Activated B cell treated with CpG ODN at 0.5 μM for 24 hours (primary cell): ENCODE measurements at places on chromosomes 11 and 22. TPM values are rescaled to one million over a fixed set of nuclear protein-coding genes. Genes with fewer than 3 reads are reported as not detected.

DNA sequence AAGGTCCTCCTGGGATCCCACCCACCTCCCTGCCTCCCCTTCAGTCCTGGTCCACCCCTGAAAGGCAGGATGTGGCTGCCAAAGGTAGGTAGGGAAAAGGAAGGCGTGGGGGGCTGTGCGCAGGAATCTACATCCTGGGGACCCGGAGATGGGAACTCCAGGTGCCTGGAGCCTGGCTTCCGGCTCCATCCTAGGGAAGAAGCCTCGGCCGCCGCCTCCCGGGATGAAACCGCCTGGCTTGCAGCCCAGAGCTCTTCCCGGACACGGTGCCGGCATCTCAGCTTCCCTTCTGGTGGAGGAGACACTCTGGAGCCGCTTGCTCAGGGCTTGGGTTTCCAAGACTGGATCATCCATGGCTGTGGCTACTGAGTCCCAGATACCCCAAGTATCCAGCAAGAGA is 33.3 kb upstream of the PDGFB start:
- no peak overlapping the region for H3K27ac ChIP-seq
- H3K4me3 ChIP-seq: no peak overlapping the region
- H3K4me1 ChIP-seq: no peaks in the 10 kb centered on the region
- H3K36me3 ChIP-seq: no peaks in the 10 kb centered on the region

- H3K27me3 ChIP-seq: no peaks in the 10 kb centered on the region
- H3K4me1 ChIP-seq: no peaks in the 10 kb centered on the region
- no peak for DNase-seq
- no peak overlapping the region for H3K27ac ChIP-seq
- no peaks in the 10 kb centered on the region for H3K36me3 ChIP-seq
Measured at GRCh38 chr11:38968951-38969350, 2370.9 kb upstream of the RAG2 start.

- DNase-seq: no peak
- peak overlapping the region; percentile 20 for H3K27ac ChIP-seq
- peaks cover 44% of the 10 kb centered on the region for H3K36me3 ChIP-seq
- peak overlapping the region; percentile 92 for H3K4me3 ChIP-seq
- H3K27me3 ChIP-seq: no peaks in the 10 kb centered on the region
Measured at GRCh38 chr11:71446942-71447688, 1.1 kb downstream of the DHCR7 start.

DNA sequence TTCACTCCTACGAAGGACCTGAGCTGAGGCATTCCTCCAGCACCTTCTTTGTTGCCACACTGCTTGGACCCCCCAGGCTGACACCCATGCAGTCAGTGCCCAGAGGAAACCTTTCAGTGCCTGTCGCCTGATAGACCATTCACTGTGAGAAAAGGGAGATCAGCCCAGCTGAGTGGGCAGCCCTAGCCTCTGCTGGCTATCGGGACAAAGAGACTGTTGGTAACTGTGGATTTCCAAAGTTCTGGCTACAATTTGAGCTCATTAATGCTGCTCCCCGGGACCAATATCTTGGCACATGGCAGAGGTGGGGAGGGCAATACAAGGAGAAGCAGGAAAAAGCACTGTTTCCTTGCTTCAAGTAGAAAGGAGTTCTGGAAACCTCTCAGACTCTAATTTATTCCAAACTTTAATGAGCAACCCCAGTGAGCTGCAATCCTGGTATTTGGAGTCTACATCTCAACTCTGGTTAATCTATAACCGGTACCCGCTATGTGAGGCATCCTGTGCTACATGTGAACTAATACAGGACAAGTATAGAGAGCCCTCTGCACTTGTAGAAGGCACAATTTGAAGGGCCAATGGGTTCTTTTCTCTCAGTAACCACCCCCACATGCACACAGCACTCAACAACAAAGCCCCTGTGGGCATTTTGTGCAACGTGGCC is 200.7 kb upstream of the NCAM1 start:
- no peak overlapping the region for H3K27ac ChIP-seq
- H3K27me3 ChIP-seq: no peaks in the 10 kb centered on the region
- DNase-seq: no peak
- no peaks in the 10 kb centered on the region for H3K4me1 ChIP-seq
- no peak overlapping the region for H3K4me3 ChIP-seq

DNA sequence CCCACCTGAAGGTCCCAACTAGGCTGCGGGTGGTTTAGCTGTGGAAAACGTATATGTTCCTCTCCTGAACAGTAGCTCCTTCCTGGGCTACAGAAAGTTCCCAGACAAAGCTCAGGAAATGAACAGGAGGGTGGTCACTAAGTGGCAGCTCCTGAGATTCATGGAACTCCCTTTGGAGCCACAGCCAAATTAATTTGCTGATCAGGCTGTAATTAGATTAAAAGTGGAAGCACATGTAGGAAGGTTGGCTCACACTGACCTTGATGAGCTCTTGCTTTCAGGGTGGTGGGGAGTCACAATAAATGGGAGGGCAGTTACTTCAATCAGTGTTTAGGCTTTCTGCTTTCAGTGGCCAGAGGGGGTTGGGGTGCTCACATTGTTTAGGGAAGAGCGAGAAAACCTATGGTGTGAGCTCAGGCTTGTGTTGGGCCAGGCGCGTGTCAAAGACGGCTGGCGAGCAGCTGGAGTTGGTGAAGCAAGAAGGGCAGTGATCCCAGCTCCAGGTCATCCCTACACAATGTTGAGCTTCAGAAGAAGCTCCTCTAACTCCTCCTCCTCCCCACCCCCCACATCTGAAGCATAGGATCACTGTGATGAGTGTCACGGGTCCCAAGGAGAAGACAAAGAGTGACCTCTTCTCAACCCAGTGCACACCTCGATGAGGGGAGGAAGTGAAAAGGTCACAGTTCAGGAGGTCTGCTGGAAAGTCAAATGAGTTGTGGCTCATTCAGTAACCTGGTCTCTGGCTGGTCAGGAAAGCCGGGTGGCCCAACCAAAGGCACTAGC is 42.5 kb downstream of the CLPB start:
- DNase-seq: no peak
- H3K4me1 ChIP-seq: peaks cover 39% of the 10 kb centered on the region
- peaks cover 9% of the 10 kb centered on the region for H3K36me3 ChIP-seq
- no peak overlapping the region for H3K4me3 ChIP-seq
- H3K27ac ChIP-seq: no peak overlapping the region
- H3K27me3 ChIP-seq: no peaks in the 10 kb centered on the region

DNA sequence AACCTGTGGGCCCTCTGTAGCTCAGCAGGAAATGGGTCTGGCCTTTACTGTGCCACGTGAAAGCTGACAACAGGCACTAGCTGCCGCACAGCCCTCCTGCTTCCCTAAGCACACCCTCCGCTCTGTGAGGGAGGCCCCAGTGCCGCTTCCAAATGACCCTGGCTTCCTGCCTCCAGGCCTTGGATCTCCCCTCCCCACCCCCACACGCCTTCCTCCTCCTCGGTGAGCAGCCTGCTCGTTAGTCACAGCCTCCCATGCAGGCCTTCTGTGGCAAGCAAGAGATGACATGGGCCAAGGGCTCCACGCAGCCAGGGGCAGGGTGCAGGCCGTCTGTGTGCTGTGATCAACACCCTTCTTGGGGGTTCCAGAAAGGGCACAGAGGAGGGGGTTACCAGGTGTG is 15.3 kb upstream of the RASL10A start:
- H3K27me3 ChIP-seq: no peaks in the 10 kb centered on the region
- H3K4me1 ChIP-seq: no peaks in the 10 kb centered on the region
- peaks cover 80% of the 10 kb centered on the region for H3K36me3 ChIP-seq
- no peak for DNase-seq
- H3K4me3 ChIP-seq: no peak overlapping the region

DNA sequence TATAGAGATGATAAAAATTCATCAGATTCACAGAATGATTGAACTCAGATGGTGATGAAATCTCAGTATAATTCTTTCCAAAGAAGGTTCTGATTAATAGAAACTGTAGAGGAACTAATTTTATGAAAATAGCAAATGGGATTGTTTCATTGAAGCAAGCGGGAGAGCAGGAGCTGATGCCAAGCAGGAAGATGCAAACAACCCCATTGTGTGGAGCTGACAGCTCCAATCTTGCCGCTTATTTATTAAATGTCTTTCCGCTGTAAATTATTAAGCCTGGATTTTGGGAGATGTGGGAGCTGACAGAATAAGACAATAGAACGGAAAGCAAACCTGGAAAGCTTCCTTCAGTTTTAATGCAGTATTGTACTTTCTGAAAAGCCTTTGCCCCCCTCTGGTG is 6.0 kb upstream of the TMEM218 start:
- no peak overlapping the region for H3K4me3 ChIP-seq
- DNase-seq: no peak
- H3K27me3 ChIP-seq: peaks cover 31% of the 10 kb centered on the region
- H3K27ac ChIP-seq: no peak overlapping the region
- no peaks in the 10 kb centered on the region for H3K36me3 ChIP-seq

GRCh38 chr11:46972343-46972742 is 35.8 kb downstream of the CSTPP1 start:
- no peaks in the 10 kb centered on the region for H3K36me3 ChIP-seq
- no peaks in the 10 kb centered on the region for H3K27me3 ChIP-seq
- H3K4me1 ChIP-seq: no peaks in the 10 kb centered on the region
- no peak overlapping the region for H3K4me3 ChIP-seq

GRCh38 chr11:118046051-118046963 is 30.6 kb upstream of the TMPRSS4 start:
- H3K27ac ChIP-seq: peak overlapping the region; percentile 56
- H3K4me1 ChIP-seq: peaks cover 40% of the 10 kb centered on the region
- H3K36me3 ChIP-seq: no peaks in the 10 kb centered on the region
- no peaks in the 10 kb centered on the region for H3K27me3 ChIP-seq
- H3K4me3 ChIP-seq: no peak overlapping the region

DNA sequence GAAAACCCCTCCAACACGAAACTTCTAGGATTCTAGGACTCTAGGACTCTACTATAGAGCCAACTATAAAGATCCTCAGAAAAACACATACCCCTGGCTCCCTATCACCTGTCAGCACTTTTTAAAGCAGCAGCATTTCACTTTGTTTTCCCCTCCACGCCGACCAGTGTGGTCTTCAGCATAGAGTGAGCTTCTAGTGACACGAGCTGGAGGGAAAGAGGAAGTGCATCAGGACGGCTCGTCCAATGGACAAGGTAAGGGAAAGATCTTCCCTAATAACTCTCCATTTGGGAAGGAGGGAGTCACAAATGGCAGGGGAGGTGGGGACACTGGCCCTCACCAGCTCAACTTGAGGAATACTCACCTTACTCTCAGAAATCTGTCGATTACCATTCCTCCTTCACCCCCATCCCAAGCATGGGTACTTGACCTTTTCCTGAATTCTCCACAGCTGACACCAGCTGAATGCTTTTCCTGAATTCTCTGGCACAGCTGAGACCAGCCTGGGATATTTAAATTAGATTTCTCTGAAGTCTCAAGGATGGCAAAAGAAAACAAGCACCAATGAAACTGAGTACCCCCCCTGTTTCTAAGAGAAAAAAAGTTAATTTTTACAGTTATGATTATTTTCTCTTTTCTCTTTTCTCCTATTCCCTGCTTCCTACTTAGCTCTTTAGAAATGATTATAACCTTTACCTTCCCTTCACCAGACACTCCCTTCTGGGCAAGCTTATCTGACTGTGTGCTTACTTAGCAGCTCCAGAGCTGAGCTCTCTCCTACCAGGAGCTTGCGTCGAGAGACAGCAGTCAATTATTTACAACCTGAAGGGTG is 33.3 kb upstream of the NNMT start:
- H3K27ac ChIP-seq: no peak overlapping the region
- H3K36me3 ChIP-seq: no peaks in the 10 kb centered on the region
- no peak for DNase-seq
- H3K27me3 ChIP-seq: peaks cover 5% of the 10 kb centered on the region

DNA sequence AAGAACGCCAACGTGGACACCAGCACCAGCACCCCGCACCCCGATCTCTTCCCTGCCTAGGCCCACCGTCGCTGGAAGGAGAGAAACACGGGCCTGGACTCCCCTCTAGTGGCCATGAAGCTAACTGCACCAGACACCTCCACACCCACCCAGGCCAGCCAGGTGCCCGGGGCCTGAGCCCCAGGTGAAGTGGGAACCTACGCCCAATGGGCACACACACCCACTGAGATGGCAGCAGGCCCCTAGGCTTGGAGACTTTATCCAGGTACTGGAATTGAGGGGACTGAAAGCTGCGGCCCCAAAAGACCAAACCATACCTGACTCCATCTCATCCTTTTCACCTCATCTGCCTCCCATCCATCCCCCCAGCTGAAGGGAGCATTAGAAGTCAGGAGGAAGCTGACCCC is 81.0 kb downstream of the BUD13 start:
- peaks cover 2% of the 10 kb centered on the region for H3K4me1 ChIP-seq
- H3K27ac ChIP-seq: no peak overlapping the region
- H3K27me3 ChIP-seq: peaks cover 5% of the 10 kb centered on the region
- H3K4me3 ChIP-seq: no peak overlapping the region

DNA sequence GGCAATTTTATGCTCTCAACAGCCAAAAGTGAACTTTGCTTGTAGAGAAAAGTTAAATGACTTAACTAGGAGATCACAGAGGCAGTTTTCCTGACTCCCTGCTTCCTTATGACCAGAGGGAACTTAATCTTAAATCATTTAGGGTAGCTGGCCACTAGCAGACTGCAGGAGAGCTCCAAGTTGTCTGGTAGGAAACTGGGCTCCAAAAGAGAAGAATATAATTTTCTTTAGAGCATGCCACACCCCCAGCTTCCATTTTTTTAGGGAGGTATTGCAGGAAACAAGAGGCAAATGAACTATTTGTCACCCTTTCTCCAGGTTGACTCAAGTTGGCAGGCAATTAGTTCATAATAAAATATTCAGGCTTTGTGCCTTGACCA is 2.6 kb downstream of the METTL15 start:
- H3K4me3 ChIP-seq: peak overlapping the region; percentile 98
- H3K36me3 ChIP-seq: peaks cover 34% of the 10 kb centered on the region
- H3K27ac ChIP-seq: peak overlapping the region; percentile 99
- no peaks in the 10 kb centered on the region for H3K27me3 ChIP-seq
- DNase-seq: no peak
- peaks cover 55% of the 10 kb centered on the region for H3K4me1 ChIP-seq

DNA sequence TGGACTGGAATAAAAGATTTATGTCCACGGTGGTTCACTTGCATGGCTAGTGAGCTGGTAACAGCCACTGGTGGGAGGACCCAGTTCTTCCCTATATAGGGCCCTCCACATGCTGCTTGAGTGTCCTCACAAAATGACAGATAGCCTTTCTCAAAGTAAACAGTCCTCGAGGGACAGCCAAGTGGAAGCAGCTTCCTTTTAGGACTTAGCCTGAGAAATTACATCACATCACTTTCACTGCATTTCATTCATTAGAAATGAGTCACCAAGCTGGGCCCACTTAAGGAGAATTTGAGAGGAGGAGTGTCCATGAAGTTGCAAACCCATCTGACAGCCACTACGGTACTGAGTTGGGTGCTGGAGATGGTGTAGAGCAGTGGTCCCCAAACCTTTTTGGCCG is 7.0 kb downstream of the ISX start:
- no peaks in the 10 kb centered on the region for H3K4me1 ChIP-seq
- DNase-seq: no peak
- H3K4me3 ChIP-seq: no peak overlapping the region
- H3K27me3 ChIP-seq: peaks cover 7% of the 10 kb centered on the region

GRCh38 chr22:17412232-17412631 is 43.0 kb downstream of the CECR2 start:
- no peak for DNase-seq
- no peaks in the 10 kb centered on the region for H3K4me1 ChIP-seq
- H3K27ac ChIP-seq: no peak overlapping the region
- no peaks in the 10 kb centered on the region for H3K36me3 ChIP-seq

GRCh38 chr11:15280393-15280792 is 165.7 kb downstream of the INSC start:
- no peak overlapping the region for H3K27ac ChIP-seq
- peaks cover 10% of the 10 kb centered on the region for H3K27me3 ChIP-seq
- no peak for DNase-seq
- H3K4me1 ChIP-seq: no peaks in the 10 kb centered on the region
- H3K36me3 ChIP-seq: no peaks in the 10 kb centered on the region

The INSC gene
- total RNA-seq: not detected in 2 replicates

The RAG1 gene
- total RNA-seq: 0.10 and 0.24 TPM in 2 replicates

The VWCE gene
- total RNA-seq: 0.76 and 1.3 TPM in 2 replicates

The PTGDR2 gene
- 0.07 TPM in 1 of 2 replicates, not detected in the other for total RNA-seq
